ENCODE measurements at places on chromosomes 12 and 14. TPM values are rescaled to one million over a fixed set of nuclear protein-coding genes. Genes with fewer than 3 reads are reported as not detected.

DNA sequence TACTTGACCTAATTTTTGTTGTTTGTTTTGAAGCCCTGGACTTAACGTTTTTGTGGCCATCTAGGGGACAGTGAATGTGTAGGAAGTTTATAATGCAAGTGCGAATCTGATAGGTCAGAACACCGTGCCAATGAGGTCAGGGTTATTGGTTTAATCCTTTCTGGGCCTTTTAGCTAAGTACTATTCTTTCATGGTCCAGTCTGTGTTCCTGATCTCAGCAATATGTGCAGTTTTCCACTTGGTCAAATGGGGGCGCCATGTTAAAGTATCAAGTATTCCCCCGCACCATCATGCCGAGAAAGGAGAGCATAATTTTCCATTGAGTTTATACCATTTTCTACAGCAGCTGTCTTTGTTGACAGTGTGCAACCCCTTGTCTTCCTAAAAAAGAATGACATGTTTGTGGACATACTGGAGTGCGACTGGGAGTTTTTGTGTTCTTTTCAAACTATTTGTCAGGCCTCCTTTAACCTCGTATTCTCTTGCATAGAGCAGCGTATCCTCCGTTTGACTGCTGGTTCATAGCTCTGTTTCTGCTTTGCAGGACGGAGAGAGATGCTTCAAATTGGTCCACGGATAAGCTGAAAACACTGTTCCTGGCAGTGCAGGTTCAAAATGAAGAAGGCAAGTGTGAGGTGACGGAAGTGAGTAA, 1.3 kb downstream of the AHSA1 start:
- no peak for DNase-seq

DNA sequence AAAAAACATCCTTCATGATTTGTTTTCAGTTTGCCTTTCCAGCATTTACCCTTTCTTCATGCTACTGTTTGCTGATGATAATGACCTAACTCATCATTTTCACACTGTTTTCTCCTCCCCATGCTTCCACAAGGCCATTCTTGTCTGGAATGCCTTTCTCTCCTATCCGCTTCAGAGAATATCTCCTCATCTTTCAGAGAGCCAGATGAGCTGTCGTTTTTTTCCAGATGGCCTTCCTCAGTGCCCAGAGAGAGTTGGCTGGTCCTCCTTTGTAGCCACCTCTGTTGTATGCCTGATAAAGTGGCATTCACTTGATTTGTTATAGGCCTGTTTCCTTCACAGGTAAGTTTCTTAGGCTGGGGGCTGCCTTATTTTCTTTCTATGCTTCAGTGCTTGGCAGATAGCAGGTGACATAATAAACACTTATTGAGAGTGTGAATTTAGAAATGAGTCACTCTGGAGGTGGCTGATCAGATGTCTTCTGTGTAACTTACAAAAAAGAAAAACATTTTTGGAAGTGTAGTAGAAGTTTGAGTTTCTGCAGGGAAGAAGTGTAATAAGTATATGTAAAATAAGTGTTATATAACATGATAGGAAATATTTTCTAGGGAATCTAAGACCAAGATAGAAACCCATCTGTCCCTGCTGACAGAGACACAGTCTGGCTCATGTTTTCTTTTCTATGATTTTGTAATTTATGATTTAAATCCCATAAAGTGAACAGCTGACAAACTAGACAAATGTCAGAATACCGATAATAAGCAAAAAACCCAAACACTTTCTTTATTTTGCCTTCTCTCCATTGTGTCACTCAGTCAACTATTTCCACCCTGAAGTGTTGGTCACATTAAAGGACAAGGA, 174.5 kb downstream of the DACT1 start:
- no peak for DNase-seq

DNA sequence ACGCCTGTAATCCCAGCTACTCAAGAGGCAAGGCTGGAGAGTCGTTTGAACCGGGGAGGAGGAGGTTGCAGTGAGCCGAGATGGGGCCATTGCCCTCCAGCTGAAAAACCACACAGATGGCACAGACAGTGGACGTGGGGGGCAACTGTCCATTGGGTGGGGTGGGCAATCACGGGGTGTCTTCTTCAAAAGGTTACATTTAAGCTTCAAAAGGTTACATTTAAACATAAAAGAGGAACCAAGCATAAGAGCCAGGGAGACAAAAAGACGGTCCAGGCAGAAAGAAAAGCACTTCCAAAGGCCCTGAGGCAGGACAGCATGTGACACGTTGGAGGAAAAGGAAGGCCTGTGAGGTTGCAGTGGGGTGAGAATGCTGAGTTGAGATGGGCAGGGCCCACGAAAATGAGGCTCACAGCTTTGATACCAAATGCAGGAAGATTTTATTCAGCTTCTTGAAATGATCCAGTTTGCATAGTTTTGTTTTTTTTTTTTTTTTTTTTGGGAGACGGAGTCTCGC, 10.7 kb downstream of the SCARB1 start:
- DNase-seq = no peak

- no peak for DNase-seq
Measured at GRCh38 chr12:105733579-105733978, 403.1 kb downstream of the C12orf75 start.

- DNase-seq = no peak
Measured at GRCh38 chr14:76929927-76930326, 98.6 kb downstream of the IRF2BPL start.

DNA sequence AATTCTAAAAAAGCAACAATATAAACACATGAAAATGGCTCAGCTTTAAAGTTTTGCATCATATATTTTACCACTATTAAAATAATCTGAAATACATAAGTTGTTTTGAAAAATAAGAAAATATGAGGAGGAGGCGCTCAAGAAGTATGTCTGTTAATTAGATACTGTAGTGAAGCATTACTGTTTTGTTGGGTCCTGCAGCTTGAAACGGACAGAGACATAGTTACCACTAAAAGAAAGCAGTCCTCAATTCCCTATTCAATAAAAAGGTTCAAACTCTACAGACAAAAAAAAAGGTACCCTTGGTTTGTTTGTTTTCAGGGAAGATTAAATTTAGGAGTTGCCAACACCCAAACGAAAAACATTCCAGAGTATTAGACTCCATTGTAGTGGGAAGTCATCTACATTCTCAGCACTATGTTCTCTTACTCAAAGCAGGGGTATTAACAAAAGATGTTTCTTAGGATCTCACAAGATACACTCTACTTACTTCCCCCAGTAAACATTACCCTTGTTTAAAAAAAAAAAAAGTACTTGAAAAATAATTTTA, 3.0 kb downstream of the PAWR start:
- DNase-seq = no peak

DNA sequence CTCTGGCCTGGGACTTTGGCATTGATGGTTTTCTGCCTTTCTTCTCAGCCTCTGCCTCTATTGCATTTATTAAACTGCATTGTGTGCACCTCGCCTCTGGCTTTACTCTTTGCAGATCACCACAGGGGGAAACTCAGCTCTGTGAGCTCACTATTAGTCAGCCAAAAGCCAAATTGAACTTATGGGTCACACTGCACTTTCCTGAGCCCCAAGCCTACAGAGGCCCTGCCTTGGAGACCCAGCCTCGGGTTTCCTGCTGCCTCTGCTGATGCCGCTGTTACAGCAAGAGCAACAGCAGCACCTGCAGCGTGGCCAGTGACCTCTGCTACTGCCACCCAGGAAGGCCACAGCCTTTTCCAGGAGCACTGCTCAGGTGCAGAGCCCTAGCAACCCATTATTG, 122.5 kb downstream of the DAD1 start:
- DNase-seq = no peak

DNA sequence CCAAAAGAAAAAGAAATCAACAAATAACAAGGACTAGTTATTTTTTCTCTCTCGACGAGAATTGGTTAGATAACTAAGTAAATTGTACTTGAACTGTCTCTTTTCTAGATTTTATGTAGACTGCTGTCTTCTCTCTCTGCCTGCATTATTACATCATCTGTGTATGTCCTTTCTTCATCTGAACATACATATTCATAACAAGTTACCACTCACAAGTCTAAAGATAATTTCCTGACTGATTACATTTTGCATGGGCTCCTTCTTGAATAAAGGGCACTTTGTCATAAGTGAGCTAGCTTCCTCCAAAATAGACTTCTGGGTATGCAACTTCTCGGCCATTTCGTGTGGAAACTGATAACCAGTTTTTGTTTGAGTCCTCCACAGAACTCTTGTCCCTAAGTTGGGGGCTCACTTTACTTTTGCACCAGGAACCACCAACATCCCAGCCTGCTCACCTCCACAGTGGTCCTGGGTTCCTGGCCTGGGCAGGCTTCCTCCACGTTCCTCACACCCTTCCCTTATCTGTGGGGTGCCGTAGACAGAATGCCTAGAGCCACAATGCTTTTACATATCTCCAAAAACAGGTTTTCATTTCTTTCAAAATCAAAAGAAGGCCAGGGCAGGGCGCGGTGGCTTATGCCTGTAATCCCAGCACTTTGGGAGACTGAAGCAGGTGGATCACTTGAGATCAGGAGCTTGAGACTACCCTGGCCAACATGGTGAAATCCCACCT, 6.2 kb upstream of the DDX47 start:
- DNase-seq = no peak

DNA sequence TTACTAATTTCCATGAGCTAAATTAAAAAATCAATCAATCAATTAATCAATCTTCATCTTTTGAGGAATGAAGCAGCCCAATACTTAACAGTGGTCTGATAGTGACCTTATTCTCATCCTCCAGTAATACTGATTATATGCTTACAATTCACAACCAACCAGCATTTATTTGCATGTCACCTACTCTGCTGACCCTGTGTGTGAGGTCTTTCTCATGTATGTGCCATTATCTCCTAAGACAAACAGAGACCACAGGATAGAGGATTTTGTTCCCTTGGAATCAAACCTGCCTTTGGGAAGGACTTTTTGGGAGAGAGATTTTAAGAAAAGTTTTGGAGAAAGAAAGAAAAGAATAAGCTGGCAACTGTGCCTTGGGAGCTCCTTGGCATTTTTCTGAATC, 197.2 kb downstream of the NRXN3 start:
- DNase-seq = no peak

DNA sequence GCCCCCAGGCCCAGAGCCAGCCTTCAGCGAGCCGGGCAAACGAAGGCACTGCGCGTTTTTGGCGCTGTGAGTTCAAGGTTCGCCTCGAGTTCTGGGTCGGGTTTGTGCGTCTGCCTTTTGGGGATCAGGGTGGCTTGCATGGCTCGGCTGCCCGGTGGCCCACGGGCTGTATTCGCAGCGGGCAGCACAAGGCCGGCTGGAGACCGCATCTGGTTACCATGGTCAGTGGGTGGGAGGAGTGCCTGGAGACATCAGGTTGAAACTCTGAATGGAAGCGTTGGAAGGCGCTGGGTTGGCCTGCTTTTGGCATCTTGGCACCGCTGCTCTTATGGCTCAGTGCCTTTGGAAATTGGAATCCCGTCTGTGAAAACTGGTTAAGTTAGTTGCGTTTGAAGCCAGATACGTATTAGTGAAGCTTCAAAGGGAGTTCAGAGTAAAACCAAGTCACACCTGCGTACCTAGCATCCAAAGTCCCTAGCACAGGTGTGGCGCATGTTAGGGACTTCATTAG, 50.9 kb downstream of the SNAPC1 start:
- DNase-seq = no peak

- no peak for DNase-seq
Measured at GRCh38 chr12:93484315-93484981, 17.1 kb downstream of the MRPL42 start.

DNA sequence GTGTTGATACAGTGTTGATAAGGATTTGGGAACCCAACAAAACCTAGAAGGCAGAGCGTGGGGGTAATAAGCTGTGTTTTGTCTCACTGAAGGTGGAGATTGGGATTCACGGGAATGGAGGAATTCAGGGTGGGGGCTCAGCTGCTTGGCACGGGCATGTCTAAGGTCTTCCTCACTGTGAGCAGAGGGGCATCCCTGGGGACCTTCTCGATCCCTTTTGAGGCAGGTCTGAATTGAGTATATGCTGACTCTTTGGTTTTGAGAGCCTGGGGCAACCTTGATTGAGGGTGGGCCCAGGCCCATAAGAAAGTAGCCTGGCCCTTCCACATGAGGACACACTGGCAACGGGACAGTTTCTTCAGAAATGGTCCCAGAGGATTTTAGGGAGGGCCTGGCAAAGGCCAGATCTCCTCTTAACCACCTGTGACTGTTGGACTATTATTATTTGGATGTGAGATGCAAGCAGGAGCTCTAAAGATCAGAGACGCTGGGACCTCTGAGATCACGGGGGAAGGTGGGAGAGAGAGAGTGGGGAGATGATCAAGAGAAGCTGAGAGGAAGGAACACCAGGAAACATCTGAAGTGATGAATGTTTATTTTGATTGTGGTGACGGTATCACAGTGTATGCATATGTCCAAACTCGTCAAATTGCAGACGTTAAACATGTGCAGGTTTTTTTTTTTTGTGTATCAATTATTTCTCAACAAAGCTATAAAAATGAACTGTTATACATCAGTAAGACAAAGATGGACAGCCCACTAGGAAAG, 48.4 kb downstream of the SMIM41 start:
- no peak for DNase-seq

DNA sequence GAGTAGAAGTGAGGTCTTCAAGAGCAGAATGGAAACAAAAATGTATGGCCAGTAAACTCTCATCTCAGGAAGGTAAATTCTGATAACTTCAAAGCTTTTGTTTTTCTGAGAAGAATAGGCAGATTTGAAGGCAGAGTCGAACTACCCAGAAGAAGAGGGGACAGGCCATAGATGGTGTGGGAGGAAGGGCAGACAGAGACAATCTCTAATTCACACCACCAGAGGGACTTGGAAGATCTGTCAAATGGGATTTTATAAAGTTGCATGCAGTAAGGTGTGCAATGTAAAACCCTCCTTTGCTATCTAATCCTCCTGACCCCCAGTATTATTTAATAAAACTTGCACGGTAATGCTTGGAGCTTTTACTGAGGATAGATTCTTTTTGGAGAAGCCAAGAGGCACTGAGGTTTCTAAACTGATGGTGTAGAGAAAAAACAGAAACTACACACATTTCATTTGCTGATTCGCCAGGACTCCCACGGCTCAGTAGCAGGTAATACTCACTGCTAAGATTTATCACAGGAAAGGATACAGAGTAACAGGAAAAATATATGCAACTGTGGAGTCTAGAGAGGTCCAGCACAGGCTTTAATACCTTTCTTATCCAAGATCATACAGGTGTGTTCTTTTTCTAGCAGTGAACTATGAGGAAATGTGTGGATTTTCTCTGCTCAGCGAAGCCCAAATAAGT, 18.3 kb downstream of the SLC38A2 start:
- no peak for DNase-seq

DNA sequence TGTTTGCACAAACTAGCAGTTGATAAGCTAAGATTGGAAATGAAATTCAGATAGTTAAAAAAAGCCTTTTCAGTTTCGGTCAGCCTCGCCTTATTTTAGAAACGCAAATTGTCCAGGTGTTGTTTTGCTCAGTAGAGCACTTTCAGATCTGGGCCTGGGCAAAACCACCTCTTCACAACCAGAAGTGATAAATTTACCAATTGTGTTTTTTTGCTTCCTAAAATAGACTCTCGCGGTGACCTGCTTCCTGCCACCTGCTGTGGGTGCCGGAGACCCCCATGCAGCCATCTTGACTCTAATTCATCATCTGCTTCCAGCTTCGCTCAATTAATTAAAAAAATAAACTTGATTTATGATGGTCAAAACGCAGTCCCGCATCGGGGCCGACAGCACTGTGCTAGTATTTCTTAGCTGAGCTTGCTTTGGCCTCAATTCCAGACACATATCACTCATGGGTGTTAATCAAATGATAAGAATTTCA, 335.6 kb downstream of the TMEM121 start:
- no peak for DNase-seq

Gene AQP5
- total RNA-seq = 6.4 TPM

Gene RTL1
- total RNA-seq = not detected

Gene EIF2B1
- total RNA-seq = 41.4 TPM

Gene TMEM179
- not detected for total RNA-seq

Gene RAB5B
- 138 TPM for total RNA-seq

Gene FAM186B
- 0.65 TPM for total RNA-seq

Gene CRIP1
- 237 TPM for total RNA-seq

Gene GPR132
- 7.2 TPM for total RNA-seq

Gene TSPAN19
- total RNA-seq = 6.6 TPM

Measured in lower lobe of right lung (tissue), 2 donors.